Activated B cell treated with CpG ODN at 0.5 μM for 24 hours (primary cell): ENCODE measurements at places on chromosomes 5 and 9. TPM values are rescaled to one million over a fixed set of nuclear protein-coding genes. Genes with fewer than 3 reads are reported as not detected.

- no peak for DNase-seq
These were observed 111.4 kb downstream of the GABBR2 start for GRCh38 chr9:98597236-98597771.

The HSPA5 gene
- total RNA-seq = 118 and 119 TPM in 2 replicates

The LIX1 gene
- not detected in 2 replicates for total RNA-seq

The SAPCD2 gene
- total RNA-seq = 0.80 and 0.81 TPM in 2 replicates

GRCh38 chr5:139678751-139679750, 30.9 kb downstream of the CXXC5 start:
- DNase-seq = no peak

The GDF9 gene
- 0.29 and 0.39 TPM in 2 replicates for total RNA-seq

DNA sequence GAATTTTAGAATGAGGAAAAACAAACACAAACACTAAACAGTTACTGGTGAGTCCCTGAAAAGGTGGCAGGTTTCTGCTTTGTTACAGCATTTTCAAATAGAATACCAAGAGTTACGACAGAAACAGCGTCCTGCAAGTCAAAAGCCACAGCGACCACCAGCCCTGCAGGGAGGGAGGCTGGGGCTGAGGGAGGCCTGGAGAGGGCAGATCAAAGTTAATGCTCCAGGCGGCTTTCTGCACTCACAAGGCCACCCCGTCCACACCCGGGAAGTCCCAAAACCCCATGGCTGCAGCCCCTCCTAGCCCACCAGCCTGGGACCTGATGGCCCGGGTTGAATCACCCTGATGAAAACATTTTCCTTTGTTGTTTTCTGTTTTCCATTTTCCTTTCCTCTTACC, 29.3 kb downstream of the COL23A1 start:
- DNase-seq = no peak

The PRRT1B gene
- not detected in 2 replicates for total RNA-seq

The TPRN gene
- total RNA-seq = 9.3 and 11.4 TPM in 2 replicates

- DNase-seq = no peak
These were observed 103.2 kb upstream of the SPATA31D4 start for GRCh38 chr9:81824802-81825730.

The LHX3 gene
- 0.17 TPM in 1 of 2 replicates, not detected in the other for total RNA-seq

The SPATA31A6 gene
- total RNA-seq = not detected in 2 replicates

GRCh38 chr5:80238778-80239679, 16.8 kb downstream of the SERINC5 start:
- DNase-seq = no peak

GRCh38 chr5:116084287-116084691, 536 bp upstream of the COMMD10 start:
- DNase-seq = no peak

- no peak for DNase-seq
These were observed 130.5 kb upstream of the GPR151 start for GRCh38 chr5:146646441-146646840.

DNA sequence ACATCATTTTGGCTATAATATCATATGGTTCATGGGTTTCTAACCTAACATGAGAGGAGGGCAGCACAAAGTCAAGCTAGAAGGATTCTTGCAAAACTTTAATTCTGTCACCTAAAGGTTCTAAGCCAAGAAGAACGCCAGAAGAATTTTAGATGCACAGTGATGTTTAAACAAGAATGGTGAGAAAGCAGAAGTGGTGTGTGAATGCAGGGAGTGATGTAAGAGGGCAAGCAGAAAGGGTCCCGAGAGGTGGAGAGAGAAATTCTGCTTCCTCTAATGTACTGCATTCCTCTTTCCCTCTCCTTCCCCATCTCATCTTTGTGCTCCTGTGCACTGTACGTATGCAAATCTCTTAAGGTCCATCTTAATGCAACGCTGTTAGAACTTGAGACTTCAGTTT, 2.1 kb upstream of the TRMO start:
- DNase-seq = no peak

DNA sequence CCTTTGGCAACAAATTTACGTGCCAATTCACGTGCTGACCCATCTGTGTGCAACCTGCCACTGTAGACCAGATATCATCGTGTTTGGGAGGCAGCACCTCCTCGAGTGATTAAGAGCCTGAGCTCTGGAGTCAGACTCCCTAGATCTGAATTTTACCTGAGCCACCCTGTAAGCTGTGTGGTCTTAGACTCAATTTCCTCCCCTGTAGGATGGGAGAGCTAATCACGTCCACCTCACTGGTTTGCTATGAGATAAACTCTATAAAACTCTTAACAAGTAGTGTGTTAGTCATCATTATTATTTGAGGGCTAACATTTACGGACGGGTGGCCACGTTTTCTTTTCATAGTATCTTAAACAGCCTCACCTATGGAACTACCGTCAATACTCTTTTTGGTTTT, 220.0 kb upstream of the ADAMTSL1 start:
- DNase-seq = no peak

GRCh38 chr5:88825584-88826315, 57.2 kb downstream of the MEF2C start:
- DNase-seq = no peak

The PDCD1LG2 gene
- total RNA-seq = 2.1 and 2.8 TPM in 2 replicates

DNA sequence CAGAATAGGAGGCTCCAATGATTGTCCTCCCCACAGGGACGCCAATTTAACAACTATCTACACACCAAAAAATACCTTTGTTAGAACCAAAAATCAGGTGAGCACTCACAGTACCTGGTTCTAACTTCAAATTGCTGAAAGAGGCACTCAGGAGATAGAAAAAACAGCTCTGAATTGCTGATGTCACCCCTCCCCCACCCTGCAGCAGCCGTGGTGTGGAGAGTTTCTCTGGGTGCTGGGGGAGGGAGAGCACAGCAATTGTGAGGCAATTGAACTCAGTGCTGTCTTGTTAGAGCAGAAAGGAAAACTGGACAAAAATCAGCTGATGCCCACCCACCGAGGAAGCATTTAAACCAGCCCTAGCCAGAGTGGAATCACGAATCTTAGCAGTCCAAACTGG, 41.8 kb downstream of the TNFSF8 start:
- DNase-seq = no peak

DNA sequence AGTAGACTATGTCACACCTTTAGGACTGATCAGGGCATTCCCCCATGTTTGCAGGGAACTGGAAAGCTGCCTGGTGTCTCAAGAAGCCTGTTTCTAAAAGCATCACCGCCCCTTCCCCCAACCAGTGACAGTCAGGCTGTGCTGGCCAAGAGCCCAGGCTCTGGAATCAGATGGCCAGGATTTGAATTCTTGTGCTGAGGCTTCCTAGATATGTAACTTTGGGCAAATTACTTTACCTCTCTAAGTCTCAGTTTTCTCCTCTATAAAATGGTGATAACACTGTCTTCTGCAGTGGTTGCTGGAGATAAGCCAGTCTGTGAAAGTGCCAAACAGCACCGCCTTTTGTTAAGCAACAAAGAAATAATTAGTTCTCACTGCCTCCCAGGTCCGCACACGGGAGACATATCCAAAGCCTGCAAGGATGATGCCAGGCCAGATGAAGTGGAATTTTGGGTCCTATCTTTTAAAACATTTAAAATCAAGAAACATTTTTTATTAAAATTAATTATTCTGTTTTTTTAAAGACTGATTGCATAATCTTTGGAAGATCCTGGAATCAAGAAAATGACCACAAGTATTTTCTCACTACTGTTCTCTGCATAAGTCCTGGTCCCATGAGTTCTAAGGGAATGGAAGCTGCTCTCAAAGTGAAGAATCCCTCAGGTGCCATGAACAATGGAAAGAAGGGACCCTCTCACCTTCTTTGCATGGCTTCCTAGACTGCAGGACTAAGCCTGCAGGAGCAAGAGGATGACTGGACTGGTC, 13.9 kb downstream of the SLC31A2 start:
- no peak for DNase-seq

The SLC36A2 gene
- total RNA-seq = not detected in 2 replicates

DNA sequence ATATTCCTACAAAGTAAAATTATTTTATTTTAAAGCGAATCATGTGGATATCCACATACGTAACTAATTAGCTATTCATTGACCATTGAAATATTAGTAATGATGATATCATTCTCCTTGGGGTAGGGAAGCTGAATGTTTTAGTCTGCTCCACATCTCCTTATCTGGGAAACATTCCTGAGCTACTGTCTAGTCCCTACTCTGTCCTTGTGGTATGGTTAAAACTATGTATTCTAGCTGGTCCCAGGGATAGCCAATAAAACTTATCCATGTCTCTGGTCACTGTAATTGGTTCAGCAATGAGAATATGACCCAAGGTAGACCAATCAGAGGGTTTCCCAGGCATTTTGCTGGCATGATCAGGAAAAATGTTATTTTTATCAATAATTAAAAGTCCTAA, 76.0 kb upstream of the DAP start:
- DNase-seq = no peak

The ALDH1A1 gene
- total RNA-seq = not detected in 2 replicates

- DNase-seq = no peak
These were observed 196.2 kb downstream of the DIRAS2 start for GRCh38 chr9:90446200-90446948.

DNA sequence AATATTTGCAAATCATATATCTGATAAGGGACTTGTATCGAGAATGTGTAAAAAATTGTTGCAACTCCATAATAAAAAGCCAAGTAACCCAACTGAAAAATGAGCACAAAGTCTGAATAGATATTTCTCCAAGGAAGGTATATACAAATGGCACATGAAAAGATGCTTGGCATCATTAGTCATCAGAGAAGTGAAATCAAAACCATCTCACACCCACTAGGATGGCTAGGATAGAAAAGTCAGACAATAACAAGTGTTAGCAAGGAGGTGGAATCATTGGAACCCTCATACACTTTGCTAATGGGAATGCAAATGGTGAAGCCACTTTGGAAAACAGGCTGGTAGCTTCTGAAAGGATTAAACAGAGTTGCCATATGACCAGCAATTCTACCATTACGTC, 182.7 kb downstream of the ERCC6L2 start:
- DNase-seq = no peak

DNA sequence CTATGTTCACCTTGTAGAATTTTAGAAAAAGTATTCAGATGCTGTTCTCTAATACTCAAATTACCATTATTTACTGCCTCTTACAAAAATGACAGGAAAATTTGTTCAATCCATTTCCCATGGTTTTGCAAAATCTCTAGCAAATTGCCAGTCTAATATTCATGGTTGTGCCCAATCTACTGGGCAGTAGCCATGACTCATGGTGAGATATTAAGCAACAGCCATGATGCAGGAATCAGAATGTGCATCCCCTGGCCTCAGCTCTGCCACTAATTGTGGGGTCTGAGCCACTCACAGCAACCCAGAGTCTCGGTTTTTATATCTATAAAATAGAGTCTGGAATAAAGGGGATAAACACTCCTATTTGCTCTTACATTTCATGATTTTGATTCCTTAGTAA, 353.6 kb downstream of the DEPDC1B start:
- no peak for DNase-seq

DNA sequence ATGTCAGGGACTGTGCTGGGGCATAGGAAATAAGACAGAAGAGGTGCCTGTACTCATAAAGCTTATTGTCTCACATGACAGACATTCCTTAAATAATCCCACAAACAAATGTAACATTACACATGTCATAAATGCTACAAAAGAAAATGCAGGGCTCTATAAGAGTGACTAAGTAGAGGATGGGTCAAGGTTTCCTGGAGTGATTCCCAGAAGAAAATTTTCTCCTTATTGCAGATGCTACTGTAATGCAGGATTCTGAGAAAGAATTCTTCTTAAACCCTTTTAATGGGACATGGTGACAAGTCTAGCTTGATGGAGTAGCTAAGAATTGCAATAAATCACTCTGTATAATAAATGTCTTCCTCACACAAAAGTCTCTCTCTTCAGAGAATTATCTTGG, 55.7 kb downstream of the SH3TC2 start:
- DNase-seq = no peak

GRCh38 chr9:76900884-76901440, 5.0 kb downstream of the PRUNE2 start:
- no peak for DNase-seq

- no peak for DNase-seq
These were observed 249.7 kb downstream of the ENC1 start for GRCh38 chr5:74390822-74391221.

GRCh38 chr9:98903961-98904411, 39.7 kb upstream of the COL15A1 start:
- no peak for DNase-seq

GRCh38 chr5:129691220-129691619, 56.7 kb upstream of the MINAR2 start:
- no peak for DNase-seq

DNA sequence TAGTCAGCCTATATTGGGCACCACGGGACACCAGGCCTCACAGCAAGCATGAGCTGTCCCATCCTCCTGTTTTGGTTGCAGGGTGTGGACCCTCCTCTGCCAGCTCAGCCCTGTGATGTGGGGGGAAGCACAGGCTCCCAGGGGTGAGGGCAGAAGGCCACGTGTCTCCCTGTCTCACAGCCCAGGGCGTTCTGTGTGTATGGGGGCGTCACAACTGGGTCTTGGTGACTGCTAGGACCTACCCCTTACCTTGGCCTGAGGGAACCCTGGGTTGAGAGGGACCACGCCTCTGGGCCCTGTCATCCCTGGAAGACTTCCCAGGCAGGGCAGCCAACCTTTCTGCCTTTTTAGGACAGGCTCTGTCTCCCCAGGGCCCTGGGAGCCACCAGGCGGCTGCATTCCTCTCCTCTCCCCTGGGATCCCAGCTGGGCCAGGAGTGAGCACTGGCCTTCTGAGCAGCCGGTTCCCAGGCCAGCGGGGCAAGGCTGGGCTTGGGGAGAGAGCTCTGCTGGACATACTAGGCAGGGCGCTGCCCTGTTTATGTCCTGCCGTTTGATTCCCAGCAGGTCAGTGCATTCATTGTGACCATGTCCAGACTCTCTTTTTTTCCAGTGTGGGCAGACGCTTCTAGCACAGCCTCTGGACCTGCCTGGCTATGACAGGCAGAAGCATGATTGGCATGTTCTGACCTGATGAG, 97.4 kb downstream of the DAB2IP start:
- DNase-seq = no peak

DNA sequence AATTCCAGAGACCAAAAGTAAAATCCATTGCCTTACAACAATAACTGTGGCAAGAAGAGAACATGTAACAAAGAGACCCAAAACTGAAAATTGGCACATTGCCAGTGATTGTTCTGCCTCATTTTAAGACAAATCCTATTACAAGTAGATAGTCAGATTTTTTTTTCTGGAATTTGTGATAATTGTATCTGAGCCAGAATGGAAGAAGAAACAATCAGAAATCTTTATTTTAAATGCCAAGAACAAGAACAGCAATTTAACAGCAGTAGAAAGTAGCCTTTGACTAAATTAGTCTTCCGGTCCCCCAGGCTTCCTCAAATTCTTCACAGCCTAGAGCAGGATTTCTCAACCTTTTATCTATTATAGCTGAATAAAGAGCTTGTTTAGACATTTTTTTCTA, 106.7 kb upstream of the PTPN3 start:
- DNase-seq = no peak

GRCh38 chr5:138760448-138761110, 7.4 kb downstream of the CTNNA1 start:
- DNase-seq = no peak

GRCh38 chr5:52269859-52270258, 517.9 kb upstream of the ITGA1 start:
- DNase-seq = no peak

The ANGPTL2 gene
- total RNA-seq = not detected in 2 replicates

The NTNG2 gene
- total RNA-seq = 2.1 and 3.1 TPM in 2 replicates

The ESM1 gene
- total RNA-seq = not detected in 2 replicates

The PCDHB11 gene
- not detected in 2 replicates for total RNA-seq
